ENCODE measurements at places on chromosomes 16 and 17.

DNA sequence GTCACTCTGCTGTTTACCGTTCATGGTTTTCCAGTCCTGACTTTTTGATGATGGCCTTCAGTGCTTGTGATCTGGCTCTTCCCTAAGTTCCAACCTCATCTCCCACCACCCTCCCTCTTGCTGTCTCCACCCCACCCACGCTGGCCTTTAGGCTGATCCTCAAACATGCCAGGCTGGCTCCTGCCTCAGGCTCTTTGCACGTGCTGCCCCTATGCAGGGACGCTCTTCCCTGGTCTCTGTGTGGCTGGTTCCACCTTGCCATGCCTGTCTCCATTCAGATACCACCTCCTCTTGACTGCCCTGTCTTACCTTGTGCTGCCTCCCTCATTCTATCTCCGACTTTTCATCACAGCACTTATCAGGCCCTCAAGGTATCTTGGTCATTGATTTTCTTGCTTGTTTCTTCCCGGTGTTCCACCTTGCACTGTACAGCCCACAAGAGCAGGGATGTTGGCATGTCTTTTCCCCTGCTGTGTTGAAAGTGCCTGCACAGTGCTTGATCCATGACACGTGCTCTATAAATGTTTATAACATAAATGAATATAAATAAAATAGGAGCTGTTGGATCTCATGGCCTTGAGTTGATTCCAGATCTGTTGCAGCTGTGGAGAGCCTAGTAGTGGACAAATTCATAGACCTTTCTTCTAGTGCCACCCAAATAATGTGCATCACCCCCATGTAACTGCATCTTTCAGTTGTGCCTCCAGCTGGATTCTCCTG is 229.0 kb downstream of the SNX29 start:
- no peak for DNase-seq

DNA sequence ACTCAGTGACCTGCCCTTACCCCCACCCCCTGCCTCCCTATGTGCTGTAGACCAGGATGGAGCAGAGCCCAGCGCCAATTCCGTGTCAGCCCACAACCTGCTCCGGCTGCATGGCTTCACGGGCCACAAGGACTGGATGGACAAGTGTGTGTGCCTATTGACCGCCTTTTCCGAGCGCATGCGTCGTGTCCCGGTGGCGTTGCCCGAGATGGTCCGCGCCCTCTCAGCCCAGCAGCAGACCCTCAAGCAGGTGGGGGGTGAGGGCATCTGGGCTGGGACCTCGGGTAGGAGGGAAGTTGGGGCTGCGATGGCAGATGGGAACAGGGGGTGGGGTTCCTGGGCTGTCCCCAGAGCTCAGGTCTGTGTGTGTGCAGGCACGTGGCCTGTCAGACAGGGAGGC is 6.3 kb upstream of the CACNA1G start:
- no peak for DNase-seq

- peak; percentile 77 for DNase-seq
These were observed 3.9 kb downstream of the GLIS2 start for GRCh38 chr16:4319454-4320421.

- DNase-seq = peak; percentile 68
These were observed 4.8 kb downstream of the ARRB2 start for GRCh38 chr17:4715063-4715744.

GRCh38 chr17:57553991-57554825 is 190.9 kb downstream of the CCDC182 start:
- DNase-seq = no peak

DNA sequence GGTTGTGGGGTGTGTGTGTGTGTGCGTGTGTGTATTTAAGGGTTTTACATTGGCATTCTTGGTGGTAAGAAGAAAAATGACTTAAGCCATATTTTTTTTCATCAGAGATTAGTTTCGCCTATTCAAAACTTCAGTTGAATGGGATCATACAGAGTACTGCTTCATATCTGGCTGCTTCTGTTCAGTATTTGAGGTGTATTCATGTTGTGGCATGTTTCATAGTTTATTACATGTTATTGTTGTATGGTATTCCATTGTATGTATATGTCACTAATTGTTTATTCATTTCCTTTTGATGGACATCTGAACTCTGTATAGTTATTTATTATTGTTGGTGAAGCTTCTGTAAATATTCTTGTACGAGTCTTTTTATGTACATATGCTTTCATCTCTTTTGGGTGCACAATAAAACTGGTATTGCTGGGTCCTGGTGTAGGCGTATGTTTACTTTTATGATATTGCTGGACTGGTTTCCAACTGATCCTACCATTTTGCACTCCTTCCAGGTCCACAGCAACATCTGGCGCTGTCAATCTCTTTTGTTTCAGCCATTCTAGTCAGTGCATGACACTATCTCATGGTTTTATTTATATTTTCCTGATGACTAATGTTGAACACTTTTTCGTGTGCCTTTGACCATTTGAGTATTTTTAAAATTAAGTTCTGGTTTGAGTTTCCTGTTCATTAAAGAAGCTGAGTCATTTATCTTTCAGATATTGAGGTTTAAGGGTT is 77.4 kb upstream of the MAF start:
- no peak for DNase-seq

DNA sequence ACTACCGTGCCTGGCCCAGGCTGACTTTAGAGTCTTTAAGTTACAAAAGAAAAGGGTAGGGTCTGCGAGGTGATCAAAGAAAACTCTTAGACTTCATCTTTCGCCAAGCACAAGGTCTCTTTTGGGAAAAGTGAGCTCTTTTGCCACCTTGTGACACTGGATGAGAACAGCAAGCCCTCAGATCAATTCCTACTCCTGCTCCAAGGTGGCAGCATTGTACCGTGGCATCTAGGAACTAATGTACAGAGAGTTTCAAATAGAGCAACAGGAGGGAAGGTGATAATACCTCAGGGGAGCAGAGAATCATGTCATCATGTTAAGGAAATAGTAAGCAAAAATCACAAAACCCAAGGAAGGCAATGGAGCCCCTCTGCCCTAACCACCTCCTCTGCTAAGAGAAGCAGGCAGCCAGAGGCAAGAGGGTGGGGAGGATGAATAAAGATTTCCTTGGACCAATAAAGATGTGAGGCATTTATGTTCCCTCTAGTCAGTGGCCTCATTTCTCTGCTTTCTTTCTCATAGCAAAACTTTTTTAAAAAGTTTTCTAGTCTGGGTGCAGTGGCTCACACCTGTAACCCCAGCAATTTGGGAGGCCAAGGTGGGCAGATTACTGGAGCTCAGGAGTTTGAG is 2.1 kb upstream of the C17orf78 start:
- peak; percentile 63 for DNase-seq

GRCh38 chr17:59439741-59440211 is 108.3 kb downstream of the YPEL2 start:
- DNase-seq = no peak

DNA sequence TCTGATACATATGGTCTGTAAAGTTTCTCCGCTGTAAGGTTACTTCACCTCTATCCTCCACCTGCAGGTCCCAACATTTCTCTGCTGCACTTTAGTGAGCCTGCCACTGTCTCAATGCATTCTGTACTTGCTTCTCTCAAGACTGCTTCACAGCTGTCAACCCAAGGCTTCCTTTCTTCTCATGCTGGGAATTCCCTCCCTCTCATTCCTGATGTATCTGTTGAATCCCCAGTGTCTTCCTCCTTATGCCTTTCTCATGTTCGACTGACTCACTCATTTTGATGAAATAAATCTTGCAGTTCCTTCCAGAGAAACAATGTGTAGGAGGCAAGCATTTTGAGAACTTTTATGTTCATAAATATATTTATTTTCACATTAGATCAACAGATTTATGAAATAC is 288.3 kb downstream of the CNTNAP4 start:
- no peak for DNase-seq

GRCh38 chr17:34255381-34255732 is 272 bp downstream of the CCL2 start:
- DNase-seq = no peak

GRCh38 chr17:5416901-5417300 is 2.6 kb downstream of the NUP88 start:
- DNase-seq = no peak

DNA sequence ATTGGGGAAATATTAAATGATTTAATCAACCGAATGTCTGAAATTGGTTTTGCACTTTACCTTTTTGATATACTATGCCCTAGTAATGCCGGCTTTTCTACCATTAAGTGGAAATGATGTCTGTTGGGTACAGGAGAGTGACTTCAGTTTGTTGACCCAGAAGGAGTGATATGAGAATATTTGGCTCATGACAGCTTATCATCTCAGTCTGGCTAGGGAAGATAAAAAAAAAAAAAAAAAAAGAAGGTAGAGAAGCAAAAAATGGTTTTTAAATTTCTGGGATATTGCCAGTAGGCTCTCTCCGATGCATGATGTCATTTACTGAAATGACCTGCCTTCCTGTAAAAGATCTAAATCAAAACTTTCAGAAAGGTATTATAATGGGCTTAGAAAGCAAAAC is 69.0 kb downstream of the CNTNAP4 start:
- no peak for DNase-seq

DNA sequence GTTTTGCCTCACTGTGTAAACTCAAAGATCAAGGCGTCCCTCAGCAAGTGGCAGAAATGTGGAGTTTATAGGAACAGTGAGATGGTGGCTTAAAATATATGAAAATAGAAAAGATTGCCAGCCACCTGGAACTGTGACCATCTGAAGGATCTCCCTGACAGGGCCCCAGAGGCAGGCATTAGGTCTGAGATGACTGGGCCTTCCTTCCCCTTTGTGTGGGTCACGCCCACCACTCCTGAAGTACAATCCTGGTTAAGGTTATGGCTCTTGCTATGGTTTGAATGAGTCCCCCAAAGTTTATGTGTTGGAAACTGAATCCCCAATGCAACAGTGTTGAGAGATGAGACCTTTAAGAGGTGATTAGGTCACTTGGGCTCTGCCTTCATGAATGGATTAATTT is 6.4 kb downstream of the ST6GALNAC2 start:
- no peak for DNase-seq

DNA sequence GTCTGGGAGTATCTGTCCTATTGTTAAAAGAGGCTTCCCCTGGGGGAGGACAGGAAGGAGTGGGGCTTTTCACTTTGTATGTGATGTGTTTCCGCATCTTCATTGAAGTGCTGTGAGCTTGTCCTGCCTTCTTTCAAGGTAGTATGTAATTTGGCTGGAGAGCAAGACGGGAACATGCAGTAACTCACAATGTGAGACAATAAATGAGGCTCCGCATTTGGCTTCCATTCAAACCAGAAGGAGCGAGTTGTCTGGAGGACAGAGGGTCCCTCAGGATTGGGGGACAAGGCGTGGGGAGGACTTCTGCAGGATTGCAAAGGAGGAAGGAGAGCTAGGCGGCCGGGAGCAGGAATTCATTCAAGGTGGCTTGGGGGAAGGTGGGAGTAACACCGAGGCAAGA is 203.5 kb downstream of the RBFOX3 start:
- no peak for DNase-seq

DNA sequence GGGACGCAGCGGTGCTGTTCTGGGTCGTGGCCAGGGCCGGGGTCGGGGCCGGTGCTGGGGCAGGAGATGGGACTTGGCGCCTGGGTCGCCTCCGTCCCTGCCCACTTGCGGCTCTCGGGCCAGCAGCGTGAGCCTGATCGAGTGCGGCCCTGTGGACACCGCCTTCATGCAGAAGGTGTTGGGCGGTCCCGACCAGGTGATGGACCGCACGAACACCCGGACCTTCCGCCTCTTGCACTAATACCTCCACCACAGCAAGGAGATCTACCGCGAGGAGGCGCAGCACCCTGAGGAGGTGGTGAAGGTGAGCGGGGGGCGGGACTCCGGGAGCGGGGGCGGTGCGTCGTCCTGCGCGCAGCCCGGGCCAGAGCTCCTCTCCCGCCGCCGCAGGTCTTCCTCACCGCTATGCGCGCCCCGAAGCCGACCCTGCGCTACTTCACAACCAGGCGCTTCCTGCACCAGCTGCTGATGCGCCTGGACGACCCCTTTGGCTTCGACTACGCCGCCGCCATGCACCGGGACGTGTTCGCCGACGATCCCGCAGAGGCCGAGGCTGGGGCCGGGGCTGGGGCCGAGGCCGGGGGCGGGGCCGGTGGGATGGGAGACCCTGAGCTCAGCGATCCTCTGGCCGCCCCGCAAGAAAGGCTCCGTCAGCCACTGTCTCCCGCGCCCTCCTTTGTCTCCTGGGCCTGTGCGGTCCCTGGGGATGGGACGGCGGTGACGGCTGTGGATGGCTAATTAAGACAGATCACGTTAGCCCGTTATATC is 4.5 kb upstream of the HSD17B1 start:
- DNase-seq = peak; percentile 87

Data from stimulated activated naive CD8-positive, alpha-beta T cell treated with anti-CD3 and anti-CD28 coated beads, Interleukin-15, Interleukin-2, amounts not matched to agents 100 U/mL and 50 U/mL, for 24 hours (primary cell).